ENCODE measurements at places on chromosomes 16 and 17.
A peak's percentile ranks its signal among the peaks of the same experiment; 100 is the strongest.

GRCh38 chr16:75380870-75381269 is 52.4 kb downstream of the CFDP1 start:
- DNase-seq: no peak

DNA sequence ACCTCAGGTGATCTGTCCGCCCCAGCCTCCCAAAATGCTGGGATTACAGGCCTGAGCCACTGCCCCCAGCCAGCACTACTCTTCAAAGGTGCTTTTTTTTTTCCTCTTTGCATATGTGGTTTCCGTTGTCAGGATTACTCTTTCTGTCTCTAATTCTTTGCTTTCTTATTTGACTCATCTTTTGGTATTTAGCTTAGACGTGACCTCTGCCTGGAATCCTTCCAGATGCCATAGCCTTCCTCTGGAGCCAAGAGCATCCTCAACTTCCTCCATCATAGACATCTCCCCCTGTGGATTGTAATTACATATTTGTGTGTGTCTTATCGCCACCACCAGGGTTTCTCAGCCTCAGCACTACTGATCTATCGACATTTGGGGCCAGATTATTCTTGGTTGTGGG is 84.4 kb upstream of the XYLT1 start:
- DNase-seq: peak; percentile 32

DNA sequence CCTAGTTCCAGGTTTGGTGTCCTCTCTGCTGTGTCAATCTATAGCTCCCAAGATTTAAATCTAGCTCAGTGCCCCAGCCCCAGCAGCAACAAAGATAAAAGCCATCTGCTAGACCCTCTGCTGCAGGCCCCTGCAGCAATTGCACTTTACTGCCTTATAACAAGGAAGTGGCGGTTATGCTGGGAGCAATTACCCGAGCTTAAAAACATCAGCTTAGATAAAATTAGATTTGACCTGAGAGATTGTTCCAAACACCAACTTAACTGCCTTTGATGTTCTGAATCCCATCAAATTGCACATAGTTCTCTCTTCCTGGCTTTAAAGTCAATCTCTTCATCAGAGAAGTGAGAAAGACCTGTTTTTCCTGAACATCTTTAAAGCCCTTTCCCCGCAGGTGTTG is 62.4 kb upstream of the SHISA6 start:
- DNase-seq: no peak

DNA sequence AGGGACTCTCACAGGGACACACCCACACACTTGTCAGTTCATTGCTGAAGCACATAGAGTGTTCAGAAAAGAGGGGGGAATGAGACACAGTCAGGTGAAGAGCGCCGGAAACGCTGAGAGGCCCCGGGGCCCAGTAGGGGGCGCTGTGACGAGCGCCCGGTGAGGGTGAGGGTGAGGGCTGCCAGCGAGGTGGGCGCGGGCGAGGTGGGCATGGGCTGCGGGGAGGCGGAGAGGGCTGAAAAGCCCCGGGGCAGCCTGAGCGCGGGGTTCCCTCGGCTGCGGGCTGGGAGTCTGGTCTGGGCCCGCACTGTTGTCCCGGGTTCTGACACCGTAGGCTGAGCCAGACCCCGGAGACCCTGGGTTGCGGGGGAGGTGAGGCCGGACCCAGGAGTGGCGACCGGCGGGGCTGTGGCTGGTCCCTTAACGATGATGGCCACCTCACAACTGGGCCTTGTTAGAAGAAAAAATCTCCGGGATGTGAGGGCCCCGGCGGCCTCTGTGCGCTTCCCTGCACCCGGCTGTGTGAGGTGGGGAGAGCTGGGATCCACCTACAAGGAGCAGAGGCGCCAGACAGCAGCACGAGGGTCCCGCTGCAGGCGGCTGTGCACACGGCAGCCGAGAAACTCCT is 91.4 kb downstream of the C16orf78 start:
- DNase-seq: no peak

- DNase-seq: no peak
Observed at GRCh38 chr16:72241008-72241407, 69.1 kb upstream of the PMFBP1 start.

GRCh38 chr16:27335349-27336053 is 21.7 kb downstream of the IL4R start:
- no peak for DNase-seq

- no peak for DNase-seq
Observed at GRCh38 chr16:1630450-1631213, 18.5 kb downstream of the CRAMP1 start.

DNA sequence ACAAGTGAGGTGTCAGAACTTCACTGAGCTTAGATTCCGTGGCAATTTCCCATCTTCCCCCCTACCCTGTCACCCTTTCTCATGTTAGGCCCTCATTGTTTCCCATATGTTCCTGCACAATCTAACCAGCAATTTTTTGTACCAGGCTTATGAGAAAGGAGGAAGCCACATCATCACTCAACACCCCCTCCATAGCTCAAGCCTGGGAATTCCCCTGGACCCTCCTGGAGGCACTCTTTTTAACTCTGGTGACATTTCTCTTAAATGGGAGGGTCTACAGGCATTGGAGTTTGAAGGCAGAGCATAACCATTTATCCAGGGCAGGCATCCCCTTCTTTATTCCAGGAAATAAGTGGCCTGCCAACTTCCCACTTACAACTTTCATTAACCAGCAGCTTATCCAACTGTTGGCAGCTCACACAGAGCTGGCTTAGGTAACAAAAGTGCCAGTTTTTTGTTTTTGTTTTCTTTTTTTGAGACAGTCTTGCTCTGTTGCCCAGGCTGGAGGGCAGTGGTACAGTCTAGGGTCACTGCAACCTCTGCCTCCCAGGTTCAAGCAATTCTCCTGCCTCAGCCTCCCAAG is 10.4 kb upstream of the GLG1 start:
- DNase-seq: no peak

GRCh38 chr17:10058921-10059683 is 139.3 kb downstream of the GAS7 start:
- no peak for DNase-seq

DNA sequence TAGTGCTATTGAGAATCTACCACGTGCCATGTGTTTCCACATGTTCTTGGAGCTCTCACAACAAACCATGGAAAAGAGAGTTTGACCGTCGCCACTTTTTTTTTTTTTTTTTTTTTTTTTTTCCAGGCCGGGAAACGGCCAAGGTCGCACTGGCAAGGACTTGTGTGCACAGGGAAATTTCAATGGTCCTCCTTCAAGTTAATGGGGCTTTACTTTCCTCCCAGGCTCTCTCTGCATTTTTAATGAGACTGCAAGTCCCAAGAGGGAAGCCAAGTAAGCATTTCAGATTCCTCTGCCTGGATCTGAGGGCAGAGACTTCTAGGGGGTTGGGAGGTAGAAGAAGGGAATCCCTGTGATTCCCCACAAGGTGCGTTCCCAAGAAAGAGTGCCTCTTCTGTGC is 94.7 kb upstream of the MPHOSPH6 start:
- DNase-seq: no peak

GRCh38 chr16:1196494-1196893 is 28.6 kb downstream of the TPSG1 start:
- DNase-seq: no peak

- DNase-seq: no peak
Observed at GRCh38 chr17:41937970-41938954, 7.8 kb downstream of the ODAD4 start.

GRCh38 chr16:14957576-14958322 is 17.1 kb upstream of the PDXDC1 start:
- DNase-seq: no peak

DNA sequence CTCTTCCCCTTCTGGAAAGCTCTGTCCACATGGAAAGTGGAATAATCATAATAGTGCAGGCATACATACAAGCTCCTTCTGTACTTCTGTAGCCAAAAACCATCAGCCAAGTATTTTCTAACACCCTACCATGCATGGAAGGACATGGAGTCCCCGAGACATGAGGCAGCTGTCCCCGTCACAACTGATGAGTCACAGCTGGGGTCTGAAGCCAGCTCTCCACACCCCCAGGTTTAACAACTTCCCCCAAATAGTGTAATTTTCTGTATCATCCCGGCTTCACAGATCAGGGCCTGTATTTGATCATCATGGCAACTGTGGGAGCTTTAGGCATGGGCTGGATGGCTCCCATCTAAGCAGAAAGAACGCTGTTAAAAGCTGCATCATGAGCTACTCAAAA is 16.6 kb downstream of the C16orf96 start:
- no peak for DNase-seq

- peak; percentile 89 for DNase-seq
Observed at GRCh38 chr17:2029911-2030778, at the start of gene DPH1. TSS of gene DPH1 (plus strand) at chr17:2030153. CDS start at chr17:2030170, 17 bp downstream.

- DNase-seq: no peak
Observed at GRCh38 chr16:14175086-14175485, 104.0 kb downstream of the MRTFB start.

- no peak for DNase-seq
Observed at GRCh38 chr16:22264786-22265185, 32.4 kb upstream of the POLR3E start.

- DNase-seq: no peak
Observed at GRCh38 chr16:57021757-57022156, 32.4 kb downstream of the NLRC5 start.

DNA sequence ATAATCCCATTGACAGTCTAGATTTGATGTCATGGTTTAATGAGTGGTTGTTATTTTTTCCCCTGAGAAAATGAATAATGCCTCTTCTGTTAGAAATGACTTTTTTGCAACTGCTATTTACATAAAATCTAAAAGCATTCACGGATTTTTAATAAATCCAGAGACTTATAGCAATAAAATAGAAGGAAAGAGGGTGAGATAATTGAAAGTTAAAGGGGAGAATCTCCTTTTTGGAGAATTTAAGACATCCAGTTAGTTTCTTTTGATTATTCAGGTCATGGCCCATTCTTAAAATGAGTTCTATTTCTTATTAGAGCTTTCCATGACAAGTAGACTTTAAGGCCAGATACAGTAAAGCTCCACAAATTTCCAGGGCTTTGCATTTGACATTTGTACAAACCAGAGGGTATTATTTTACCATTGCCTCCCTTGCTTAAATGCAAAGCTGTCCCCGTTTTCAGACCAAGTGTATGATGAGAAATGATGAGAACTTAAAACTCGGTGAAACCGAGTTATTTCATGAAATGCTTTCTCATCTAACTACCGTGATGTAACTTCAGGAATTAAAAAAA is 789.0 kb upstream of the SOX9 start:
- DNase-seq: no peak

DNA sequence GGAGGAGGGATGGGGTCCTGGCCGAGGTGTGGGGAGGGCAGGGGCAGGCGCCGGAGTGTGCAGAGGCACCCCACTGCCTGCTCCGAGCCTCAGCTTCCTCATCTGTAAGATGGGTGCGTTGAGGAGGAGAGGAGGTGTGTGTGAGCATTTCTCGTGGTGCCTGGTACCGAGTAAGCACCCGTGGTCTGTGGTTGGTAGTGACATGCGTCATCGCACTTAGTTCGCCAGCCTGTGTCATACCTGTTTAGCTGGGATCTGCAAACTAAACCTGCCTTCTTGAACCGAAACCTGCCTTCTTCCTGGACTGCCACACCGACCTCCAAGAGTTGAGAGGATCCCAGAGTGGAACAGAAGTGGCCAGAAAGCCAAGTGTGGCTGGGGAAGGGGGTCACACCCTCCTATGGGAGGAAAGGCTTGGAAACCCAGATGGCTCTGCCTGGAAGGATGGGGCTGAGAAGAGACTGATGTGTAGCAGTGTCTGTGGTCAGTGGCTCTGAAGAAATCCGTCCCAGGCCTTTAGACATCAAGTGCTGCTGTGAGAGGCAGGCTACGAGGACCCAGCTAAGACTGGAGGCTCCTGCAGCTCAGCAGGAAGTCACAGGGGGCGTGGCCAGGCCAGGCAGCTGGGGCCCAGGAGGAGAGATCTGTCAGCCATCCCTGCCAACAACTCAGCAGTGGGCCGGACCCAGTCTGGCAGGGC is 162.6 kb upstream of the PLCG2 start:
- peak; percentile 47 for DNase-seq

DNA sequence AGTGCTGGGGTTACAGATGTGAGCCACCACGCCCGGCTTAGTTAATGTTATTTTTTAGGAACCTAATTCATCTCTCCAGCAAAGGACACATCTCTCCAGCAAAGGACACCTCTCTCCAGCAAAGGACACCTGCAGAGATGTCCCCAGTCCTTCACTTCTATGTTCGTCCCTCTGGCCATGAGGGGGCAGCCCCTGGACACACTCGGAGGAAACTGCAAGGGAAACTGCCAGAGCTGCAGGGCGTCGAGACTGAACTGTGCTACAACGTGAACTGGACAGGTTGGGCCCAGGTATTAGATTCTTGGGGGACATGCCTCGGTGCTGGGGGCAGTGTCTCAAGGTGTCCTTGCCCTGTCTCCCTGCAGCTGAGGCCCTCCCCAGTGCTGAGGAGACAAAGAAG is 4.7 kb downstream of the PFAS start:
- DNase-seq: peak; percentile 37

- no peak for DNase-seq
Observed at GRCh38 chr16:991773-992172, 10.2 kb downstream of the SOX8 start.

DNA sequence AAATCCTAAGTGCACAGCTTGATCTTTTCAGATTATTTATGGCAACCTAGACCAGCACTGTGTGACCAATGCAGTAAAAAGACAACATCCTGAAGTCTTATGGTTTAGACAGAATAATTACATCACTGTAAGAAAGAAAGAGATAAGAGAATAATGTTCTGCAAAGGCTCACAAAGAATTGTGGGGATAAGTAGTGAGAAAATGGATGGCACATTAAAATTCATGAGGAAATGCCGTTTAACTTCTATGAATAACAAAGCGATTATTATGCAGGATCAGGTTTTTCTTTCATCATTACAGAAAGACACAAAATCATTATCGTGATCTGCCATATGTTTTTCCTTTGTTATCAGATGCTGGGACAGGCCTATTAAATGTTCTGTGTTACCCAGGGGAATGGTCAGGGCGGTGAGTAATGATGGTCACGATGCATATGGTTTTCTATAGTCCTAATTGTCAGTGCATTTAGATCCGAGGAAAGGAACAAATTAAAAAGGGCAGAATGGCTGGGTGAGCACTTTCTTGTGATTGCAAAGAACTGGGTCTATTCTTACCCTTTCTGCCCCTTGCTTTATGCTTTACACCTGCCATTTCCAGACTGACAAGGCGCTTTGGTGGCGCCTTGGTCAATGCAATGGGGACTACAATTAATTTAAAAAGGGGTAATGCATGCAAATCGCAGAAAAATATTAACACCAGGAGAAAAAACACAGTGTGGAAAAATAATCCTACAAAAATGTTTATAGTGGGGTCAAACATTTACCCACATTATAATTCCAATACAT is 18.1 kb upstream of the DHX40 start:
- DNase-seq: no peak

DNA sequence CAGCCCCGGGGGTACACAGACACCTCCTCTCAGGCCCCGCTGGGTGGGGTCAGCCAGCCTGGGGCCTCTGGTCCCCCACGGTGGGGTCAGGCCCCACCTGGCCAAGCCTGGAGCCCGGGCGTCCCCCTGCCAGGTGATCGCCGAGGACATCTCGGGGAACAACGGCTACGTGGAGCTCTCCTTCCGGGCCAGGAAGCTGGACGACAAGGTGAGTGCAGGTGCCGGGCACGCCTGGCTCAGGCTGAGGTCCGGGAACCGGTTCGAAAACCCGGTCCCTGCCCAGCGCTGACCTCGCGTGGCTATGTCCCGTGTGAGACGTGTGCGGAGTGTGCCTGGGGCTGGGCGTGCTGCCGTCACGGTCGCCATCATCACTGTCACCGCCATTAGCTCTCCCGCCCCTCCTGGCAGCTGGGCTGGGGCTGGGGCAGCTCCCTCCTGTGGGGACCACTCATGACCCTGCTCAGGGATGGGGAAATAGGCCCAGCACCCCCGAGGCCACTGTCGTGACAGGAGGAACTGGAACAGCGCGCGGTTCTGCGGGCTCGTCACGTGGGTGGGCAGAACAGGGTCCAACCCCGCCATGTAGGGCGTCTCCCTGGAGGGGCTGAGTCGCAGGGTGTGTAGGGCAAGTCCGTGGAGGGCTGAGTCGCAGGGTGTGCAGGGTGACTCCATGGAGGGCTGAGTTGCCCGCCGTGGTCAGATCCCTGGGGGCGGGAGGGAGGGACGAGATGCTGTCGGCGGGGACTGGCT is 8.5 kb downstream of the CPNE7 start:
- DNase-seq: no peak

All from kidney tubule cell (primary cell).